ENCODE measurements at places on chromosomes 1 and 21.

- DNase-seq = no peak
These were observed 6.1 kb downstream of the SLC25A44 start for GRCh38 chr1:156200044-156200443.

- no peak for DNase-seq
These were observed 52.3 kb upstream of the COG2 start for GRCh38 chr1:230589951-230590350.

GRCh38 chr1:229835226-229835625 lies 209.2 kb downstream of the URB2 start:
- DNase-seq = no peak

GRCh38 chr1:19353596-19353995 lies 41.5 kb downstream of the SLC66A1 start:
- no peak for DNase-seq

- no peak for DNase-seq
These were observed 1748.6 kb downstream of the BRINP3 start for GRCh38 chr1:188729039-188729438.

DNA sequence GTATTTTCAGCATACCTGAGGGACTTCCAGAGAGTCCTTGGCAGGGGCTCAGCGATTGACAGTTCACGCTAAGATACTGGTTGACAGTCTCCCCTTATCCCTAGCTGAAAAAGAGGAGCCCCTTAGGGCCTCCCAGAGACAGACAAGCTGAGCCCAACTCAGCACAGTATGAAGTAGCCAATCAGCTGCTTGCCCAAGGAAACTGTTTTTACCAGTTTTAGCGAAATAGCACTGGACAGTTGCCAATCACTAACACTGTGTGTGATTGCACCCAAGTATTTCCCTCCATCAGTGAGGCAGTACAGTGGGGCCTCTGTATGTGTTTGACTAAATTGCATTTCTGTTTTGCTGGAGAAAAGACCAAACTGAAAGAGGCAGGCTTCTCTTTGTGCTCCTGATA lies 27.0 kb downstream of the KHDRBS1 start:
- DNase-seq = no peak

DNA sequence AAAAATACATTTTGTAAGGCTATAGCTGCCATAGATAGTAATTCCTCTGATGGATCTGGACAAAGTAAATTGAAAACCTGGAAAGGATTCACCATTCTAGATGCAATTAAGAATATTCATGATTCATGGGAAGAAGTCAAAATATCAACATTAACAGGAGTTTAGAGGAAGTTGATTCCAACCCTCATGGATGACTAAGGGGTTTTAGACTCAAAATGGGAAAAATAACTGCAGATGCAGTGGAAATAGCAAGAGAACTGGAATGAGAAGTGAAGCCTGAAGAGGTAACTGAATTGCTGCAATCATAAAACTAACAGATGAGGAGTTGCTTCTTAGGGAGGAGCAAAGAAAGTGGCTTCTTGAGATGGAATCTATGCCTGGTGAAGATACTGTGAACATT lies 230.8 kb downstream of the KCTD3 start:
- no peak for DNase-seq

DNA sequence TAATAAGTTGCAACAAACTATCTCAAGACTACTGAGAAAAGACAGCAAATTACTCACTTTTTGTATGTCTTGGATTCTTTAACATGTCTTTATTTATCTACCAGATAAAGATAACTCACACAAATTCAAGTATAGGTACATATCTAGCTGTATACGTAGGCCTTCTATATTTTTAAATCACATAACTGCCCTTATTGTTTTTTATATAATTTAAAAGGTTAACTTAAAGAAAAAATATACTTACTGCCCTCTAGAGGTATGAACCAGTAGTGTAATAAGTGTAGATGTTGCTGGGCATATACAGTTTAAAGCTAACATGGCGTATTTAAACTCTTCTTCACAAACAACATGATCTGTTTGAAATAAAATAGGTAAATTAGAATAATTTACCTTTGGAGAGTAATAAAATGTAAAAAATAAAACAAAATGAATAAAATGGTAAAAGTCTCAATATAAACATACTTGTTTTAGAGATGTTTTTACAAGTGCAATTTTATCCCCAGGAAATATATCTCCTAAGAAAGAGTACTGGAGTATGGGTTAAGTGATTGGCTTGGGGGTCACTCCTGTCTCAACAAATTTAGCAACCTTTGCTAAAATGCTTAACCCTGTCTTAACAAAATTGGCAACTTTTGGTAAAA lies 235.2 kb downstream of the KCNT2 start:
- DNase-seq = peak; percentile 24

GRCh38 chr1:16977377-16977776 lies 3.0 kb downstream of the MFAP2 start:
- no peak for DNase-seq

- no peak for DNase-seq
These were observed 57.7 kb upstream of the ACTL8 start for GRCh38 chr1:17697458-17697857.

GRCh38 chr21:35035581-35035980 lies 13.5 kb downstream of the RUNX1 start:
- no peak for DNase-seq

DNA sequence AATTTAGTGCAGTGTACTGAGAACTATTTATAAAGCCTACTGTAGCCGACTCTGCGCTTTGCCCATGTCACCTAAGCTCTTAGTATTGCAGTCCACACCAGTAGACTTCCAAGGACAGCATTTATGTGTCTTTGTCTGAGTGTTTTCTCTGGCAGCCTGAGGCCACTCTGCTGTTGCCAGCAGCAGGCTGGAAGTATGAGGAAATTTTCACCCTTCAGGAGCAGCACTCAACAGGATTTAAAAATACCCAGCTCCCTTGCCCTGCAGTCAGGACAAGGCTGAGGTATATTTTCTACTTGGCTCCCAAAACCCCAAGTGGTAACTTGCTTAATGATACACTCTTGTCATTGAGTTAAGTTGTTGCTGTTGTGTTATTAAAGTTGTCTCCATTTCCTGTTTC lies 230.1 kb downstream of the SRGAP2C start:
- DNase-seq = peak; percentile 23

GRCh38 chr1:168917796-168918195 lies 188.7 kb upstream of the ATP1B1 start:
- DNase-seq = no peak

DNA sequence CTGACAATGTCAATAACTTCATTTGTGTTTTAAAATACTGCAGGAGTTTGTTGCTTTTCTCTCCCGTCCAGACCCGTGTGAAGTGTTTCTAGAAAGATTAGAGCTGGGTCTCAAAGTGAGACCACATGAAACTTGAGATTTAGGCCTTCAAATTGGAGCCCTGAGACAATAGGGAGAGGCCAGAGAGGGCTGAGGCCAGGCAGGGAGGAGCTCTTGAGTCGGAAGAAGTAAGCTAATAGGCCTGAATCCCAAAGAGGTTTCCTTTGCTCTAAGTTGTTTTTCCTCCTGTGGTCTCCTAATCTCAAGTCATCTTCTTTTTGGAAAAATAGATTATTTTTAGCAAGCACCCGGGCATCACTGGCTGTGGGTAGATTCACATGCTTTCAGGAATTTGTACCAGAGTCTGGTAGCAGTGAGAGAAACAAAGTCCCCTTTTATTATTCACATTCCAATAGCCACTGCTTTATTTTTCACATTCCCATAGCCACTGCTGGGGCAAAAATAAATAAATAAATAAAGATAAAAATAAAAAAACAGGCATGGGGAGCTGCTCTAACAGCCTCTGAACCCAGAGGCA lies 25.6 kb downstream of the CD244 start:
- no peak for DNase-seq

DNA sequence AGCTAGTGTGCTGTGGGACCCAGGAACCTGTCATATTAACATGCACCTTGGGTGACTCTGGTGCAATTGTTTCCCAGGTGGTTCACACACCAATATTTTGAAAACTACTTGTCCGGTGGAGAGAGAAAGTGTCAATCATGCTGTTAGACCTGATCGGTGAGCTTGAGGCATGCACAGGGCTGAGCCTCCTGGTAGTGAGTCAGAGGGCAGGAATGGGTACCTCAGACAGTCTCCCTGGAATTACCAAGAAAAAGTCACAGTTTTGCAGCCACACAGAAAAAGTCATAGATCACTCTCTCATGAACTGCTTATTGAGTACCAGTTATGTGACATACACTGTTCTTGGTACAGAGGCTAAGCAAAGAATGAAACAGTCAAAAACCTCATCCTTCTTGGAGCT lies 140.1 kb upstream of the NFIA start:
- DNase-seq = no peak

DNA sequence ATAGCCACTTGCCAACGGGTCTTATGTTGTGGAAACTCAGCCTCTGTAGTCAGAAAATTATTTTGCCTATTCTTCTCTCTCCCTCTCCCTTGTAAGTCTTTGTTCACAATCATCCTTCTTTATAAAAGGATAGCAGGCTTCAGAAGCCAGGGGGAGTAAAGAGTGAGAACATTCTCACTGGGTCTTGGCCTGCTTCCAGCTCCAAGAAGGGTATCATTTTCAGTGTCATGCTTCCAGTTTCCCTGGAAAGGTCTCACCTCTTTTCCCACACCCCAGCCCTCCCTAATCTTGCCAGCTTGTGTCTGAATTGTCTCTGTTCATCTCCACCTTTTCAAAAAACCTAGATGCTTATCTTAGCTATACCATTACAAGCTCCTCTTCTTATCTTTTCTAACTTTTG lies 346.2 kb upstream of the LRRC7 start:
- DNase-seq = no peak

DNA sequence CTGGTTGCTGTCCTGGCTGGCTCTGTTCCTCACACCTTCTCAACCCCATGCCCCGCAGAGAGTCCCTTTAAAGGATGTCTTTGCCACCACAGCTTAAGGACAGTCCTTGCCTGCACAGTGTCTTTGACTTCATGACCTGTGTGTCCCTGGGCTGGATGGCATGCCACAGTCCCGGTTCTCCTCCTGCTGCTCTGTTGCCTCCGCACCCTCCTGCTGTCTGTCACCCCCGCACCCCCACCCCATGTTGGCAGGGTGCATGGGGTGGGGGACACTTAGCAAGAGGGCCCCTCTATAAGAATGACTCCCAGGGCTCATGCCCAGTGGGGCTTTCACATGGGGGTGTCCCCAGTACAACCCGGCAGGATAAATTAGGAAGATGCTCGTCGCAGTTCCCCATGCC lies 41.6 kb upstream of the PADI1 start:
- DNase-seq = no peak

- no peak for DNase-seq
These were observed 30.1 kb downstream of the CDKN2C start for GRCh38 chr1:51000160-51000559.

GRCh38 chr1:209931141-209931540 lies 6.9 kb upstream of the SYT14 start:
- no peak for DNase-seq

GRCh38 chr1:11207898-11208611 lies 18.9 kb downstream of the ANGPTL7 start:
- DNase-seq = no peak

- peak; percentile 97 for DNase-seq
These were observed 80.6 kb upstream of the IPO9 start for GRCh38 chr1:201748335-201748734.

GRCh38 chr1:1757422-1758058 lies 20.7 kb downstream of the NADK start:
- DNase-seq = no peak

GRCh38 chr1:33692206-33693188 lies 171.4 kb upstream of the HMGB4 start:
- no peak for DNase-seq

DNA sequence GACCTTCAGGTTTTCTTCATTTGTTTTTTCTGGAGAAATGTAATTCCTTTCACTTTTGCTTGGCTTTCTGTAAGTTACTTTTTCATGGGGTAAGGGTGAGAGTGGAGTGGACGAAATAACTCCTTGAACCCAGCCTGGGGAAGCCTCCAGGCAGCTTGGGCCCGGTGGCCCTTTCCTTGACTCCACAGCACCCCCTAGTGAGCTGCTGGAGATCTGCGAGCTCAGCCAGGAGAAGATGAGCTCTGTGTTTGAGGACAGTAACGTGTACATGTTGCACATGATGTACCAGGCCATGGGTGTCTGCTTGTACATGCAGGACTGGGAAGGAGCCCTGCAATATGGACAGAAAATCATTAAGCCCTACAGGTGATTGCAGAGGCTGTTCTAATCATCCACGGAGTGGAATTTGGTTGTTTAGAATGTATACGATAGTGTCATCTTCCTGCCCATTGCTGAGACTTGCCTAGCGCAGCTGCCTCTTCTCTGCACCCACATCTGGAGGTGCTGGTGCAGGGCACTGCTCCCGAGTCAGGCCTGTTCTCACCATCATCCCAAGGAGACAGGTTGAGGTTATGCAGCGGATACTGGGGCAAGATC lies 51.0 kb downstream of the SMYD2 start:
- DNase-seq = peak; percentile 50

GRCh38 chr1:236938760-236939159 lies 65.5 kb downstream of the MT1HL1 start:
- no peak for DNase-seq

DNA sequence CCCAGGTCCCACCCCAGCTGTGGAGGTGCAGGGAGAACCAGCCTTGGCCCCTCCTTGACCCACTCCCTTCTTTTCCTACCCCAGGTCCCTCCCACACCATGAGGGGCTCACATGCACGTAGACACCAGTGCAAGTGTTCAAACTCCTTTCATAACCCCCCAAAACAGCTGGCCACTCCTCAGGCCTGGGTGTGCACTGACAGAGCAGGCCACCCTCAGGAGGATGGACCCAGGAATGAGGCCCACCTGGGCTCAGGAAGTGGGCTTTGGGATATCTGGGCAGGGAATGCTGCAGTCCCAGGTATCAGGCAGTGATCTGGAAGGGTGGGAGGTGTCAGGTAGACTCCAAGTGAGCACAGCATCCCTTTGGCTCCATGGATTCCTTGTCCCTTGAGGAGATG lies 723.8 kb downstream of the MATN1 start:
- no peak for DNase-seq

- peak; percentile 64 for DNase-seq
These were observed 20.8 kb downstream of the PHLDA3 start for GRCh38 chr1:201447903-201448871.

DNA sequence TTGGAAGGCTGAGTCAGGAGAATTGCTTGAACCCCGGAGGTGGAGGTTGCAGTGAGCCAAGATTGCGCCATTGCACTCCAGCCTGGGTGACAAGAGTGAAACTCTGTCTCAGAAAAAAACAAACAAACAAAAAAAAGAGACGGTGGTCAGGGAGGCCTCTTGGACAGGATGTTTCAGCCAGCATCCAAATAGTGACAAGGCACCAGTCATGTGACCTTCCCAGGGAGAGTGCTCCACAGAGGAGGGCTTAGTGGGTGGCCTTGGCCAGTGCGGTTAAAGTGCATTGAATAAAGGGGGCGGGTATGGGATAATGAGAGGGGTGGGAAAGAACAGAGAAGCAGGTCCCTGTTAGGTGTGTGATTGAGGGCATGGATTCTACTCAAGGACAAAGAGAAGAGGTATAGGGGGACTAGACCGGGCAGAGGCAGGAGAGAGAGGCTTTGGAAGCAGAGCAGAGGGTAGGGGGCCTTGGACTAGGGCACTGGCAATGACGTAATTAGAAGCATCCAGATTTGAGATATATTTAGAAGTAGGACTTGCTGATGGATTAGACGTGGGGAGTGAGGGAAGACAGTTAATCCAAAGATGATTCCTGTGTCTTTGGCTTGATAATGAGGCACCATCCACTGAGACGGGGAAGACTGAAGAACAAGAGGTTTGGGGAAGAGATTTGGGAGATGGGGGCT lies 12.0 kb upstream of the RYR2 start:
- no peak for DNase-seq

Measured in EL (cell line).